ENCODE measurements at places on chromosomes 6 and 20. TPM values are rescaled to one million over a fixed set of nuclear protein-coding genes. Genes with fewer than 3 reads are reported as not detected.

SPTLC3 gene
- total RNA-seq: 11.1 TPM

TRDN gene
- 0.96 TPM for total RNA-seq

ABHD16B gene
- not detected for total RNA-seq

GRCh38 chr20:45934046-45934585 is 367 bp upstream of the PCIF1 start:
- H3K36me3 ChIP-seq: peaks cover 7% of the 10 kb centered on the region
- H3K27ac ChIP-seq: peak overlapping the region; percentile 100
- no peaks in the 10 kb centered on the region for H3K4me1 ChIP-seq
- no peaks in the 10 kb centered on the region for H3K27me3 ChIP-seq
- peak overlapping the region; percentile 81 for H3K4me3 ChIP-seq
- DNase-seq: no peak

GRCh38 chr6:3912361-3913076 is 63.3 kb downstream of the FAM50B start:
- peak overlapping the region; percentile 90 for H3K27ac ChIP-seq
- no peaks in the 10 kb centered on the region for H3K27me3 ChIP-seq
- H3K4me3 ChIP-seq: no peak overlapping the region
- DNase-seq: no peak
- H3K4me1 ChIP-seq: no peaks in the 10 kb centered on the region

GRCh38 chr6:13535306-13535705 is 39.1 kb upstream of the SIRT5 start:
- no peaks in the 10 kb centered on the region for H3K36me3 ChIP-seq
- no peaks in the 10 kb centered on the region for H3K4me1 ChIP-seq
- no peaks in the 10 kb centered on the region for H3K27me3 ChIP-seq
- H3K27ac ChIP-seq: no peak overlapping the region
- H3K4me3 ChIP-seq: no peak overlapping the region

DNA sequence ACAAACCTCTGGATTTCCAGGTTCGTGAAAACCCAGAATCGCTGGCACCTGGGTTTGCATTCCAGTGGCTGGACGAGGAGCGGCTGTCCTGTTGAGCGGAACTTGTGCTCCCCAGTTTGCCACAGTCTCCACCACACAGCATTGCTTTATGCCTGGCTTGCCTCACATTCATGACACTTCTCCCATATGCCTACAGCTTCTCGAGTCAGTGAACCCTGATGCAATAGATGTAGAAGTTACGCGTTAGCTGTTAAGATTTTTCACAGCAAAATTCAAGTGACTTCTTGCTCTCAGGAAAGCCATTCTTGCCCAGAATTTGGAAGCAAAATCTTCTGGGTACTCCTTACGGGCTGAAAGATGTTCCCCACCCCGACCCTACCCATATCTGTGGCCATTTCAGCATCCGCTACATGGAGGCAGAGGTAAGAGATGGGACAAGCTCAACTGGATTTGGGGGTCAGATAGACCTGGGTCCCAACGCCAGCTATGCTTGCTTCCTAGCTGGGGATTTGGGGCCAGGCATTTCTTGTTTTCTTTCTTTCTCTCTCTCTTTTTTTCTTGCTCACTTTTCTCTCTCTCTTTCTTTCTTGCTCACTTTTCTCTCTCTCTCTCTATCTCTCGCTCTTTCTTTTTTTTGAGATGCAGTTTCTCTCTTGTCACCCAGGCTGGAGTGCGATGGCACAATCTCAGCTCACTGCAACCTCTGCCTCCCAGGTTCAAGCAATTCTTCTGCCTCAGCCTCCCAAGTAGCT is 12.4 kb upstream of the GDAP1L1 start:
- H3K4me1 ChIP-seq: no peaks in the 10 kb centered on the region
- no peak overlapping the region for H3K27ac ChIP-seq
- DNase-seq: no peak
- no peaks in the 10 kb centered on the region for H3K27me3 ChIP-seq
- H3K4me3 ChIP-seq: no peak overlapping the region
- no peaks in the 10 kb centered on the region for H3K36me3 ChIP-seq

GRCh38 chr6:8780653-8781052 is 345.3 kb upstream of the SLC35B3 start:
- no peak overlapping the region for H3K27ac ChIP-seq
- H3K36me3 ChIP-seq: no peaks in the 10 kb centered on the region
- no peak for DNase-seq
- no peaks in the 10 kb centered on the region for H3K27me3 ChIP-seq
- no peak overlapping the region for H3K4me3 ChIP-seq
- no peaks in the 10 kb centered on the region for H3K4me1 ChIP-seq

- H3K27ac ChIP-seq: no peak overlapping the region
- no peaks in the 10 kb centered on the region for H3K36me3 ChIP-seq
- H3K4me3 ChIP-seq: no peak overlapping the region
- no peak for DNase-seq
- no peaks in the 10 kb centered on the region for H3K4me1 ChIP-seq
- no peaks in the 10 kb centered on the region for H3K27me3 ChIP-seq
These were observed 39.1 kb downstream of the VGLL2 start for GRCh38 chr6:117304446-117304845.

- no peak overlapping the region for H3K27ac ChIP-seq
- no peaks in the 10 kb centered on the region for H3K36me3 ChIP-seq
- DNase-seq: no peak
These were observed 156.9 kb downstream of the VEGFA start for GRCh38 chr6:43926634-43927531.

GRCh38 chr6:111604259-111605099 is 1.2 kb downstream of the TRAF3IP2 start:
- peak overlapping the region; percentile 99 for H3K27ac ChIP-seq
- peaks cover 25% of the 10 kb centered on the region for H3K4me1 ChIP-seq
- no peak for DNase-seq
- H3K4me3 ChIP-seq: peak overlapping the region; percentile 76
- no peaks in the 10 kb centered on the region for H3K36me3 ChIP-seq
- no peaks in the 10 kb centered on the region for H3K27me3 ChIP-seq
